ENCODE measurements at places on chromosomes 6 and 20.

DNA sequence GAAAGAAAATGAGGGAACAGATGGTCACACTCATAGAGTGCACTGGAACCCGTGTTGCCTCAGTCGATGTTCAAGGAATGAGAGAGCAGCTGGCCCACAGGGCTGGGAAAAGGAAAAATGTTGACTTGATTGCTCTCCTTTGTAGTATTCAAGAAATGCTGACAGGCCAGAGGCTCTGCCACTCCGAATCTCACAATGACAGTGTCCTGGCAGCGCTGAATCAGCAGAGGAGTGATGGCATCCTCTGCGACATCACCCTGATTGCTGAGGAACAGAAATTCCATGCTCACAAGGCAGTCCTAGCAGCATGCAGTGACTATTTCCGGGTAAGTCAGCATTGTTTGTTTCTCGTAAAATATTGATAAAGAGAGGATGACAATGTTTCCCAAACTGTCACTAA lies 51.3 kb downstream of the KLHL32 start:
- no peak for DNase-seq

GRCh38 chr6:135438907-135439535 lies 58.5 kb downstream of the AHI1 start:
- no peak for DNase-seq

GRCh38 chr6:40352006-40352405 lies 235.2 kb downstream of the LRFN2 start:
- no peak for DNase-seq

- peak; percentile 77 for DNase-seq
Observed at GRCh38 chr6:112253841-112254816, at the start of gene LAMA4. LAMA4 (minus strand) TSS chr6:112254567; CDS start chr6:112254150, 417 bp downstream.

DNA sequence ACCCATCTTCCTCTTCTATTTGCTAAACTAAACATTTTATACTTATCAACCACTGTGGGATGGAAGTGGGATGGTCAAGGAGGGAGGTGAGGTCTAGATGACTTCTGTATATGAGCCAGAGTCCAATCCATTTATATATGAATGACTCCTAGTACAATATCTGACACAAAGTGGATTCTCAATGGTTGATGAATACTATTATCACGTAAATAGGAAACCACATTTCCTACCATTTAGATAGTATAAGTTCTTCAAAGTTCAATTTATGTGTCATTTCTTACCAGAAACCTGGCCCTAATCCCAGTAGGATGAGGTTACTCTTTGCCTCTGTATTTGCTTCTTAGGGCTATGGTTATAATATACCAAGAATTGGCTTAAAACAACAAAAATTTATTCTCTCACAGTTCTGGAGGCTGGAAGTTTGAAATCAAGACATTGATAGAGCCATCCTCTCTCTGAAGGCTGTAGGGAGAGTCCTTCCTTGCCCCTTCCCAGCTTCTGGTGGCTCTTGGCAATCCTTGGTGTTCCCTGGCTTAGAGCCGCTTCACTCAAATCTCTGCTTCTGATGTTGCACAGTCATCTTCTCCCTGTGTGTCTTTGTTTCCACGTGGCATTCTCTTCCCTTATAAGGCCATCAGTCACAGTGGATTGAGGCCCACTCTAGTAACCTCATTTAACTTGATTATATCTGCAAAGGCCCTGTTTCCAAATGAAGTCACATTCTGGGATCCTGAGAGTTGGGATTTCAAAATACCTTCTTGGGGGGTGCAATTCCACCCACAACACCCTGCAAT lies 41.0 kb upstream of the RAB23 start:
- DNase-seq: no peak

DNA sequence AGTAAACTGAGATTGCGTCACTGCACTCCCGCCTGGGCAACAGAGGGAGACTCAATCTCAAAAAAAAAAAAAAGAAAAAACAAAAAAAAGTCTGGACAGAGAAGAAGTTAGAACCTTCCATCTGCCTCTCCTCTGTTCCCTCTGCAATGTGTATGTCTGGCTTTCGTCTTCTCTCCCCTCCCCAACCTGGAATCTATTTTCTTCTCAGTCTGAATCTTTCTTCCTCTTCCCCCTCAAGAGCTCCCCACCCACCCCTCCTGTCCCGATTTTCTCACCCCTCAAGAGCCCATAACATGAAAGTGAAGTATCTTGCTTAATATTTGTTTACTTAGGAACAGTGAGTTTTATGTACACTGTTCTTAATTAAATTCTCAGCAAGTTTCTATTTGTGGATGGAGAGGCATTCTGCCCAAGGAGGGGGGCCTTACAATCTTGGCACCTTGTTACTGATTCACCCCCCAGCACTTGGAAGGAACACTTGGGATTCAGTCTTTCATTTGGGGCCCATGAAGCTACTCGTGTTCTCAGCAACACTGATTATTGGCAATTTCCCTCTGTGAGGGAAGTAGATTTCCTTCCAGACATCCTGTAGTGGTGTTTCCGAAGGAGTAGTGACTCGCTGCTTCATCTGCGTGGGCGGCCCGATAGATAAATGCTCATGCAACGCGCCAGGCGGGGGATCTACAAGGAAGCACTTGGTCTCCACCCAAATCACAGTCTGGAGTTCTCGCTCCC lies 69.3 kb upstream of the SRSF6 start:
- DNase-seq: no peak

DNA sequence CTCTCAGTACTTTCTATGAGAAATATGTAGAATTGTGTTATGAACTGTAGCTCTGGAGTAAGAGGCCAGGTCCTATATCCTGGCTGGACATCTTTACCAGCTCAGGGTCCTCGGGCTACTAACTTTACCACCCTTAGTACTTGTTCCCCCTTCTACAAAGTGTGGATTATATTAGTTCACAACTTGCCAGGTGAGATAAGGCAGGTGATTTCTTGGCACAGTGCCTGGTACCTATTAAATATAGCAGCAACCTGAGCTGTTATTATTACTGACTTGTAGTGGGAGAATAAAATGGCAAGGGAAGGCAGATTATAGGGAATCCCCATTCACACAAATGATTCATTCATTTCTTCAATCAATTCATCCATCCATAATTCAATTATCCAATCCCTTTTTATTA lies 150.1 kb downstream of the DOK5 start:
- DNase-seq: no peak

- no peak for DNase-seq
Observed at GRCh38 chr6:4506223-4506622, 270.0 kb upstream of the CDYL start.

GRCh38 chr6:132919045-132919860 lies 104.9 kb downstream of the RPS12 start:
- DNase-seq: no peak

DNA sequence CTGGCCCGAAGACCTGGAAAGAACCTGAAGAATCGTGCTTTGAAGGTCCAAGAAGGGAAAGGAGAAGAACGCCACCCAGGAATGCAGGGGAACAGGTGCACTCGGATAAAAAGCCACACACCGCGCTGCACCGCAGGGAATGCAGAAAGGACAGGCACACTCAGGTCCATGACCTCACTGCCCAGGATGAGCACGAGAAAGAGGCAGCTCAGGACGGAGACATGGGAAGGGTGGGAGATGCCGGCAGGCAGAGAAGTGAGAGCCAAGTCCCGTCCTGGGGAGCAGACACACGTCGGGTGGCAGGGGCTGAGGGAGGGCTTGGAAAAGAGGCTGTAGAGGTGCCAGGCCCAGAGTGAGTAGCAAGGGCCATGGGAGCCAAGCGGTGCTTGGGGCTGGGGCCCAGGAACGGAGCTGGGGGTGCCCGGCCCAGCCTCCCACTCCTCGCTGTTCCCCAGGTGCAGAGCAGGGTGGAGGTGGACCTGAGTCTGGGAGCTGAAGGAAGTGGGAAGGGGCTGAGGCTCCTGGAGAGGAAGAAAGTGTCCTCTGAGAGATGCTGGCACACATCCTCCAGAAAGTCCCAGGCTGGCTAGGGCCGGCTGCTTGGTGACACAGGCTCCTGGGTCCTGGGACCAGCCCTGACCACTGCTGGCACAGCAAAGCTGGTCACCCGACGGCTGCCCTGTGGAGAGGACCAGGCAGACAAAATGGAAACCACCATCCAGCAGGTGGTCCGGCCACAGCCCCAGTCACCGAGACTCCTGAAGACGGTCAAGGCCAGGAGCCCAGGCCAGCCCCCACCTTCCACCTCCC lies 91.3 kb downstream of the PSMB1 start:
- peak; percentile 70 for DNase-seq

GRCh38 chr6:160412993-160413392 lies 64.8 kb downstream of the SLC22A3 start:
- DNase-seq: no peak

DNA sequence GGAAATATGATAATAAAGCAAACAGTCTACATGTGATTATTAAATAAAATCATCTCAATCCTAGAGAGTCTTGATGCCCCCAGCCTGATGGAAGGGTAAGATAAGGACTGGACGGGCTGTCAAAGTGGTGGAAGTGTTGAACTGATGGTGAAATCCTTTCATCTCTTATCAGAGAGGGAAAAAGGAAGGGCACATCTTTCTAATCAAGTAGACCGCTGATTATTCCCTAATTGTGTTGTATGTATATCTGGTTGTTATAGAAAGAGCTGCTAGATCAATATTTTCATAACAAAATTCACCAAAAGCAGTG lies 184.5 kb downstream of the PDE7B start:
- no peak for DNase-seq

GRCh38 chr6:131400054-131400778 lies 172.8 kb upstream of the ARG1 start:
- no peak for DNase-seq

- no peak for DNase-seq
Observed at GRCh38 chr20:63186084-63186483, 29.8 kb downstream of the YTHDF1 start.

DNA sequence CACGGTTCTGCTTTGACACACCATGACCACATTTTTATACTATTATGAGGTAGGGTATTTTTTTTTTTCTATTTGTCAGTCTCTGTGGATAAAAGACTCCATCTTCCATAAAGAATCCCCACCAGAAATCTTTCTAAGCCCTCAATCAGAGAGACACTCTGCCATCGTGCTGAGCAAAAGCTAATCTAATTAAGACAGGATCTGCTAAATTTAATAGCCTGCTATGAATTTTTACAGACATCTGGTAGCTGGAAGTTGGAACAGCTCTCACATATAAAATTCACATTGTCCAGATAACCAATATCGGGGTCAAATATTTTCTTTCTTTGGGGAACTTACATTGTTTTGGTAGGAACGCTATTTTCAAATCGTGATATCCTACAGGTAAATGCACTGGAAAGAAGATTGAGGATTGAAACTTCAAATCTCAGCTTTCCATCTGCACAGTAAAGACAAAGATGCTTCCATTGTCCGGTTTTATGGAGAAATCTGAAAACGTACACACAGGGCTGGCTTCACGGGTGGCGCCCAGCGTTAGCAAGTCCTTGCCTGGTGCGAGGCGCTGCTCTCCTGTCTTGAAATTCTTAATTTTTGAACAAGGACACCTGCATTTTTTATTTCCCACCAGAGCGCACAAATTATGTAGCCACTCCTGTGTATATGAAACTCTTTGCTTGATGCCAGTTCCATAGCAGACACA lies 573.8 kb upstream of the NOX3 start:
- no peak for DNase-seq

GRCh38 chr6:100493206-100493888 lies 28.6 kb upstream of the SIM1 start:
- no peak for DNase-seq

GRCh38 chr6:32627831-32628230 lies 9.4 kb upstream of the HLA-DQA1 start:
- DNase-seq: no peak

DNA sequence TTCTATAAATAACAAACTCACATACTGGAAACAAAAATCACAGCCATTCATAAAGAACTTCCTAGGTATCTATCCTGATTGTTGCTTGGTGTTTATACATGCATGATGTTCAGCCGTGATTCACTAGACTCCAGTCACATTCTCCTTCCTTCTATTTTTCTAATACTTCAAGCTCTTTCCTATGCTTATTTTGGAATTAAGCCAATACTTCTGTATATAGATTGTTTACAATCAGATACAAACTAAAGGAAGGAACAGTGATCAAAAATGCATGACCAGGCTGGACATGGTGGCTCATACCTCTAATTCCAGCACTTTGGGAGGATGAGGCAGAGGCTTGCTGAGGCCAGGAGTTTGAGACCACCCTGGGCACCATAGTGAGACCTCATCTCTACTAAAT lies 377.5 kb upstream of the IRAK1BP1 start:
- DNase-seq: no peak

GRCh38 chr6:151390276-151390850 lies 996 bp downstream of the ZBTB2 start:
- peak; percentile 100 for DNase-seq

DNA sequence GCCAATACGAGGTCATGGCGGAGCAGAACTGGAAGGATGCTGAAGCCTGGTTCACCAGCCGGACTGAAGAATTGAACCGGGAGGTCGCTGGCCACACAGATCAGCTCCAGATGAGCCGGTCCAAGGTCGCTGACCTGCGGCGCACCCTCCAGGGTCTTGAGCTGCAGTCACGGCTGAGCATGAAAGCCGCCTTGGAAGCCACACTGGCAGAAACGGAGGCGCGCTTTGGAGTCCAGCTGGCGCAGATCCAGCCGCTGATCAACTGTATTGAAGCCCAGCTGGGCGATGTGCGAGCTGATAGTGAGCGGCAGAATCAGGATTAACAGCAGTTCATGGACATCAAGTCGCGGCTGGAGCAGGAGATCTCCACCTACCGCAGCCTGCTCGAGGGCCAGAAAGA lies 296.9 kb downstream of the OGFRL1 start:
- peak; percentile 54 for DNase-seq
